ENCODE measurements at places on chromosomes 2 and 18.
A peak's percentile ranks its signal among the peaks of the same experiment; 100 is the strongest.

GRCh38 chr2:191675807-191676721, 1.9 kb upstream of the NABP1 start:
- H3K27ac ChIP-seq = peak overlapping the region; percentile 97
- no peaks in the 10 kb centered on the region for H3K36me3 ChIP-seq
- no peaks in the 10 kb centered on the region for H3K27me3 ChIP-seq
- H3K4me3 ChIP-seq = no peak overlapping the region
- peak; percentile 58 for DNase-seq

- peaks cover 50% of the 10 kb centered on the region for H3K4me1 ChIP-seq
- no peaks in the 10 kb centered on the region for H3K27me3 ChIP-seq
- H3K4me3 ChIP-seq = no peak overlapping the region
- H3K27ac ChIP-seq = no peak overlapping the region
- peak; percentile 62 for DNase-seq
Observed at GRCh38 chr2:61434314-61434713, 36.6 kb downstream of the USP34 start.

DNA sequence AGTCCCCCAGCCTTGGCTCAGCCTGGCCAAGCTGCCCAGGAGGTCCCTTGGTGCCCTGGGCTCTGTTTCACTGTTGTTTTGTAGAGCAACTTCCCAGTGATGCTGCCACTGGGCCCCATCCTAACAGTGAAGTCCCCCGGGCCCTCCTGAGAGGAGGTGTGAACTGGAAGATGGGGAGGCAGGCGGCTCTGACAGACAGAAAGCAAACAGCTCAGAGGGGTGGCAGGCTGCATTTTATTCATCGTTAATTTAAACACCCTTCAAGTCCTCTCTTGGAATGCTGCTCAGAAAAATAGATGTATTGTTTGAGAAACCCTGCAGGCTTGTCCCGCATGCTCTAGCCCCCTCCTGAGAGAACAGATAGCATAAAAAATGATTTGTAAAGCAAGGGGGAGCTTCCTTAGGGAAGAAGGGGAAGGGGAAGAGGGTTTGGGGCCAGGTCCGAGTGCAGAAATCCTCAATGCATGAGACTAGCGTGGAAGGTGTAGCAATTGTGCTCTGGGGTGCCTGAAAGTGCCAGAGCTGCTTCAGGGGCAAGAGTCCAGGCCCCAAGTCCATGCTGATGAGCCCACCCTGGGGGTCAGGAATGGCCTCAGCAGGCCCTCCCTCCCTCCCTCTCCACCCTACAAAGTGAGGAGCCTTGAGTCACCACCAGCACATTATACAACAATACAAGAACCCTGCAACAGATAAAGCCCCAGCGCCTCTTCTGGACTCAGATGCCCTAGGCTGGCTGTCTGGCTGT, 113.6 kb downstream of the MSH2 start:
- H3K36me3 ChIP-seq = no peaks in the 10 kb centered on the region
- H3K4me3 ChIP-seq = no peak overlapping the region
- H3K27ac ChIP-seq = no peak overlapping the region
- H3K4me1 ChIP-seq = peaks cover 7% of the 10 kb centered on the region
- DNase-seq = no peak

GRCh38 chr2:179264368-179265081, at the start of gene SESTD1:
TSS of gene SESTD1 (minus strand) at chr2:179264832. CDS start at chr2:179191841, 72,991 bp downstream.
- no peaks in the 10 kb centered on the region for H3K36me3 ChIP-seq
- peak; percentile 81 for DNase-seq
- no peaks in the 10 kb centered on the region for H3K4me1 ChIP-seq
- H3K27me3 ChIP-seq = no peaks in the 10 kb centered on the region

DNA sequence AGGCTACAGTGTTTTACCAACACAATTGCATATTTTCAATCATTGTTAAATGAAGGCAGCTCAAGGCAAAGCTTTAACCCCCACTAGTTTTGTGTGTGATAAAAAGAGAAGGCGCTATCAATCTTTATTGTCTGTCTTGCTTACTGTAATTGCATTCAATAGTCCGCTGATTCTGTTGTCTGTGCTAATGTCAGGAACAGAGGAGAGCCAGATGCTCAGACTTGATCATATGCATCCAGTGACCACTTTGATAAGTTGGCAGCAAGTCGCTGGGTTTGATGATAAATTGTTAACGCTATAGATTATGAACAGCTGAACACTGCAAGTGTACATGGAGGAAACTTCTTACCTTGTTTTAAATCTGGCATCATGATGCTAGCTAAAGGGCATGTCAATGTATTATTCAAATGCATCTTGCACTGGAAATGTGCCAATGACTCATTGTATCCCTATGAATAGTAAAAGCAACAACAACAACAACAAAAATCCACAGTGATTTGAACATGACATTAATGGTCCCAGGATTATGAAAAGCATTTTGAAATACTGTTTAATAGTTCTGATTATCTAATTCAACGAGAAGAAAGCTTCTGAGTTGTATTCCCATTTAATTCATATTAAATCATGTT, 423.5 kb upstream of the FANCL start:
- H3K4me3 ChIP-seq = no peak overlapping the region
- no peak overlapping the region for H3K27ac ChIP-seq
- no peaks in the 10 kb centered on the region for H3K27me3 ChIP-seq
- no peaks in the 10 kb centered on the region for H3K4me1 ChIP-seq

- no peaks in the 10 kb centered on the region for H3K36me3 ChIP-seq
- no peak overlapping the region for H3K4me3 ChIP-seq
- no peaks in the 10 kb centered on the region for H3K27me3 ChIP-seq
- H3K4me1 ChIP-seq = peaks cover 9% of the 10 kb centered on the region
- no peak overlapping the region for H3K27ac ChIP-seq
Observed at GRCh38 chr2:186346216-186346615, 139.8 kb upstream of the ZC3H15 start.

- peak overlapping the region; percentile 79 for H3K4me3 ChIP-seq
- no peaks in the 10 kb centered on the region for H3K27me3 ChIP-seq
- no peaks in the 10 kb centered on the region for H3K36me3 ChIP-seq
- DNase-seq = peak; percentile 96
- H3K27ac ChIP-seq = peak overlapping the region; percentile 99
- H3K4me1 ChIP-seq = no peaks in the 10 kb centered on the region
Observed at GRCh38 chr18:3451183-3451988, 1.4 kb downstream of the TGIF1 start.

DNA sequence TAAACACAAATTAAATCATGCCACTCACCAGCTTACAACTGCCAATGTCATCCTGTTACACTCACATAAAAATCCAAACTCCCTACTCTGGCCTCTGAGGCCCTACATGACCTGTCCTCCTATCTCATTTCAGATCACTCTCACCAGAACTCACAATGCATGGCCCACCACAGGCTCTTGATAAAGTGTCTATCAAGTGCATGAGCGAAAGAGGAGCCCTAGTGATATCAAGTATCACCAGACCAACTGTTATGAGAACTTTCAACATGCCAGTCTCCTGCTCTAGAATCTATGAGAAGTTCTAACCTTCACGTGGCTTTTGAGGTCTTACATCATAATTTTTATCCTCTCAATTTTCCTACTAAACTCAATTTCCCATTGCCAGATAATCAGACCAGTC, 76.4 kb upstream of the CD226 start:
- no peaks in the 10 kb centered on the region for H3K4me1 ChIP-seq
- H3K27me3 ChIP-seq = no peaks in the 10 kb centered on the region
- no peak overlapping the region for H3K27ac ChIP-seq
- no peaks in the 10 kb centered on the region for H3K36me3 ChIP-seq

DNA sequence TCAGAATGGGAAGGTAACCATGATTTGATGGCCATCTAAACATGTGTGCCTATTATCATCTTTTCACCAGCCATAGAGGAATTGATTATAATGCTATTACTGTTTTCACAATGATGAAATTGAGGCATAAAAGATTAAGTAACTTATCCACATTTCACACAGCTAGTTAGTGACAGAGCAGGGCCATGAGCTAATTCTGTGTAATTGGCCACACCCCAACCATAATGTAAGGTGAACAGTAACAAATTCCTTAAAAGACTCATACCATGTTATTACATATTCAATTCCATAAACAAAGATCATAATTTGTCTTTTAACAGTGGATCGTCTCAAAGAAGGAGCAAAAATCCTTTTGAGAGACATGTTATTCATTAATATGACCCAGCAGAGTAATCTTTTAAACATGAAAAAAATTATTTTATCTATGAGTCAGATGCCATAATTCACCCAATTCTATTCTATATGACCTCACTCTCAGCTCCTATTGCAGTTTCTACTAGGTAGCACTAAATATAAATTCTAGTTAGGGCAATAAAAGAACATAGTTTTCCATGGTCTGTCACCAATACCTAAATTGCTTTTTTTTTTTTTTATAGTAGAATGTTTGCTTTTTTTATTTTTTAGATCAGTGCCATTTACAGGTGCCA, 475.8 kb upstream of the SLC39A10 start:
- no peaks in the 10 kb centered on the region for H3K27me3 ChIP-seq
- no peak overlapping the region for H3K27ac ChIP-seq
- no peaks in the 10 kb centered on the region for H3K36me3 ChIP-seq
- no peak overlapping the region for H3K4me3 ChIP-seq
- DNase-seq = no peak

DNA sequence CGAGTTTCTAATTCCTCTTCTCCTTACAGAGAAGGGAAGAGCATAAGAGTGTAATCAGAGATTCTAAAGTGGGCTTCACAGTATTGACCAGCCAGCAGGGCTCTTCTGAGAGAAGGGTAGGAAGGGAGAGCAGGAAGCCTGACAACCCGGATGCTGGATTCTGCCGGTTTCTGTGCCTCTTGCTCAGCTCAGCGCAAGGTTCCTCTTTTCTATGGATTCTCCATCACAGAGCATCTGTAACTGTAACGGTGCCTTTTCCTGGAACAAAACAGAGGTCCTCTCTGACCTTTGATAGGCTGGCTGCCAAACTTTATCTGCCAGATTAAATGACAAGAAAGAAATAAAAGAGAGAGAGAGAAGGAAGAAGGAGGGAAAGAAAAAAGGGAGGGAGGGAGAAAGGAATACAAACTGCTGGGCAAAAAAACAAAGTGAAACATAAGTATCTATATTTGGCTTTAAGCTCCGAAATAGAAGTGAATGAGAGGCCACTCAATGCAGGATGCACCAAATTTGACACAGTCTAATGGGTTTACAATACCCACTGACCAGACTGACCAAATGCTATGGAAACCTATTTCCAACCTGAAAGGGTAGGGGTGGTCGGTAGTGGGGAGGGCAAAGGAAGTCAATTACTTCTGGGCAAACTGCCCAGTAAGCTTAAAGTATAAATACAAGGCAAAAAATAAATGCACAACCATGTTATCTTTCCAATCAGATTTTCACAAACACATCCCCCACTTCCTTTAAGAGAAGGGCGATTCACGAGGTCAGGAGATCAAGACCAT, 59.2 kb downstream of the PIEZO2 start:
- H3K27me3 ChIP-seq = no peaks in the 10 kb centered on the region
- H3K27ac ChIP-seq = no peak overlapping the region
- no peaks in the 10 kb centered on the region for H3K4me1 ChIP-seq
- no peak overlapping the region for H3K4me3 ChIP-seq
- no peak for DNase-seq

- peaks cover 33% of the 10 kb centered on the region for H3K36me3 ChIP-seq
- H3K27me3 ChIP-seq = no peaks in the 10 kb centered on the region
- H3K4me1 ChIP-seq = no peaks in the 10 kb centered on the region
- no peak overlapping the region for H3K27ac ChIP-seq
- no peak for DNase-seq
- H3K4me3 ChIP-seq = no peak overlapping the region
Observed at GRCh38 chr2:231093933-231094332, 30.9 kb downstream of the HTR2B start.

DNA sequence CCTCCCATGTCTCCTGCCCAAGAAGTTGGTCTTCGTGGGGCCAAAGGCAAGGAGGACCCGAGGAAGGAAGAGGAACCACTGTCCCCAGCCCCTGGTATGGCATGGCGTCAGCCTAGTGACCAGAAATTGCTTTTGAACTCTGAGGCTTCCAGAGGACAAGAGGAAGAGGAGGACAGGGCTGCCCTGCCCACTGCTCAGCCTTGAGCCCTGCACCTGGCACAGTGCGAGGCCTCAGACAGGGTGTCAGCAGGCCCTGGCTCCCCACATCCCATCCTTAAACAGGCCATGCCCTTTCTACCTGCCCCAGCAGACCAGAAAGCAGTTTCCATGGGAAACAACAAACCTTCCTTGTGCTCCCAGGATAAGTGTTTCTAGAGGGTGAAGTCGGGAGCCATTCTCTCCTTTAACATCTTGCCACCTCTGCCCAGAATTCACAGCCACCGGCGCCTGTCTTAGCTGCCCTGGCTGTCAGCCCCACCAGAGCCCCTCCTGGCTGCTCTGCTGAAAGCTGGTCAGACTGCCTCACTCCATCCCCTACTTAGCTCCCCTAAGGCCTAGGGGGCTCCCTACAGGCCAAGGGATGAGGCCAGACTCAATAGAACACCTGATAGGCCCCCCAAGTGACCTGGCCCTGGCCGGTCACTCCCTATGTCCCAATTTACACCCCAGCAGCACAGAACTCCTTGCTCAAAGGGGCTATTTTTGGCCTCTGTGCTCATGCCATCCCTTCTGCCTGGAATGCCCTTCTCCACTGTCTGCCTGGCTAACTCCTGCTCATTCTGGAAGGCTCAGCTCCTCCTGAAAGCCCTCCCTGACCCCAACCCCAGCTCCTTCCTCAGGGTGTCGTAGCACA, 20.6 kb downstream of the ATOH8 start:
- peaks cover 36% of the 10 kb centered on the region for H3K4me1 ChIP-seq
- peak; percentile 32 for DNase-seq
- H3K27ac ChIP-seq = no peak overlapping the region
- peaks cover 6% of the 10 kb centered on the region for H3K36me3 ChIP-seq
- no peak overlapping the region for H3K4me3 ChIP-seq

Data from right lobe of liver (tissue), 6 donors.